Large intestine (tissue), 12 donors: ENCODE measurements at places on chromosomes 3 and 15. TPM values are rescaled to one million over a fixed set of nuclear protein-coding genes. Genes with fewer than 3 reads are reported as not detected.
A peak's percentile ranks its signal among the peaks of the same experiment; 100 is the strongest.

DNA sequence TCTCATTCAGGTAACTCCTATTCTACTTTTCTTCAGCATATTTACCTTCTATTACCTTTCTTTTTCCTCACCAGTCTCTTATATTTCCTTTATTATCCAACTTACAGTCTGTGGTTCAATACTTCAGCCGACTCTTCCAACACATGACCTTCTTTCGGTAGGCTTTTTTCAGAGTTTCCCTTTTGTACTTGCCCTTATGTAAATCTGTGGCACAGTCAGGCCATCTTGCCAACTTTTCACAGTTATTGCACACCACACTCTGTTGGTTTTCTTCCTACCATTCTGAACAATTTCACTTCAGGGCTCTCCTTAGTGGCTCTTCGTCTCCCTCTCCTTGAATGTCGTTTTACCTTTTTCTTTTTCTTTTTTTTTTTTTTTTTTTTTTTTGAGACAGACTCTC, 427.8 kb downstream of the LPP start:
- no peak for DNase-seq
- no peaks in the 10 kb centered on the region for H3K4me1 ChIP-seq
- no peak overlapping the region for H3K4me3 ChIP-seq
- peaks cover 1% of the 10 kb centered on the region for H3K36me3 ChIP-seq
- no peaks in the 10 kb centered on the region for H3K27me3 ChIP-seq
- no peak overlapping the region for H3K27ac ChIP-seq

GRCh38 chr3:62659660-62660059, 215.6 kb downstream of the CADPS start:
- DNase-seq = no peak
- H3K27me3 ChIP-seq = no peaks in the 10 kb centered on the region
- H3K27ac ChIP-seq = no peak overlapping the region

DNA sequence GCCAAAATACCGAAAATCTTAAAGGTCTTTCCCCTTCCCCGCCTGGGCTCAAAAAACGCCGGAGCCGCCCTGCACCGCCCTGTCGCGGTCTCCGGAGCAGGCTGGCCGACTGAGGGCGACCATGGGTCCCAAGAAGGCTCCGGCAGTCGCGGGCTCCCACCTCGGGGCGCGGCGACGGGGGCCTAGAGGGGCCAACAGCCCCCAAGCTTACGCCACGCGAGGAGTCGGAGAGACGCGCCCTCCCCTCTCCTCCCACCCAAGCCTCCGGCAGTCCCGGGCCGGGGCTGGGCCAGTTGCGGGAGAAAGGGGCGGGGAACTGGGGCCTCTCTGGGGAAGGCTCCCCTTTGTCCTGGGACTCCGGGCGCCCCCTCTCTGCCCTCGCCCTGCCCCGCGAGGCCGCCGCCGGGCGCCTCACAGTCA, 69.2 kb downstream of the GOLGA8B start:
- DNase-seq = peak; percentile 30
- peak overlapping the region; percentile 55 for H3K4me3 ChIP-seq
- H3K4me1 ChIP-seq = peaks cover 2% of the 10 kb centered on the region
- no peak overlapping the region for H3K27ac ChIP-seq
- H3K36me3 ChIP-seq = no peaks in the 10 kb centered on the region

Gene ST6GAL1
- 126 TPM for polyA plus RNA-seq

Gene SHC4
- polyA plus RNA-seq = 1.7 TPM

- H3K4me3 ChIP-seq = no peak overlapping the region
- H3K36me3 ChIP-seq = no peaks in the 10 kb centered on the region
- no peak for DNase-seq
- no peaks in the 10 kb centered on the region for H3K4me1 ChIP-seq
- H3K27ac ChIP-seq = no peak overlapping the region
Measured at GRCh38 chr15:75095594-75095993, 72.2 kb downstream of the PPCDC start.

- no peak for DNase-seq
- H3K36me3 ChIP-seq = no peaks in the 10 kb centered on the region
- no peak overlapping the region for H3K27ac ChIP-seq
- no peaks in the 10 kb centered on the region for H3K4me1 ChIP-seq
- H3K27me3 ChIP-seq = no peaks in the 10 kb centered on the region
- H3K4me3 ChIP-seq = no peak overlapping the region
Measured at GRCh38 chr3:13519006-13519791, 29.7 kb upstream of the FBLN2 start.

DNA sequence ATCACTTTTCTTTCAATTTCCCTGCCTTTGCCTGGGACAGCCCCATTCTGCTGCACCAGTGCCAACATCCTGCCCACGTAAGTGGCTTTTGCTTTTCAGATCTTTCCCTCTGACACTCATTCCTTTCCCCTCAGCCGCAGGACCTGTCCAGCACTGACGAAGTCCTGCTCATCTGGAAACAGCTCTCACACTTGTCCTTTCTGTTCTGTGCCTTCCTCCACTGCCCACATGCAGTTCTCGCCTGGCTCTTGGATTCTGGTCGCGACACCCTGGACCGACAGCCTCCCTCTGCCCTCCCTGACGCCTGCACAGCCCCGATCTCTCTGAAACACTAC, 99.7 kb downstream of the ADCY5 start:
- no peaks in the 10 kb centered on the region for H3K27me3 ChIP-seq
- DNase-seq = no peak
- no peaks in the 10 kb centered on the region for H3K4me1 ChIP-seq
- no peak overlapping the region for H3K4me3 ChIP-seq
- H3K36me3 ChIP-seq = no peaks in the 10 kb centered on the region

DNA sequence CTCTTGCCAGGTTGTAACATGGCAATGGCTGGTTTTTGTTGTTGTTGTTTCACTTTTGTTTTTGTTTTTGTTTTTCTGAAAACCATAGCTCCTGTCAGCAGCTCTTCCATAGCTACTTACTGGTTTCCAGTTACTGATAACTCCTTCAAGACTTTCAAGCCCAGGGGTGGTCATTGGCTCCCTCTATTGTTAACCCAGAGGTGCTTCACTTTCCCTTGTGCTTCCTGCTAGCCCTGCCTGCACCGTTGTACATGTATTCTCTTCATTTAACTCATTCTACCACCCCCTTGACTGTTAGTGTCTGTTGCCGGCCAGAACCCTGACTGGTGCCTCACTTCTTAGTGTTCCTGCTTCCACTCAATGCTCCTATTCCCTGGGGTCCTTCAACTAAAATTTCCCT, 4.2 kb upstream of the TRAT1 start:
- H3K4me1 ChIP-seq = no peaks in the 10 kb centered on the region
- no peak overlapping the region for H3K27ac ChIP-seq

- H3K4me1 ChIP-seq = no peaks in the 10 kb centered on the region
- H3K27ac ChIP-seq = no peak overlapping the region
- H3K4me3 ChIP-seq = no peak overlapping the region
Measured at GRCh38 chr3:146078031-146078430, 83.0 kb downstream of the PLOD2 start.

- no peaks in the 10 kb centered on the region for H3K27me3 ChIP-seq
- H3K4me1 ChIP-seq = no peaks in the 10 kb centered on the region
- DNase-seq = no peak
Measured at GRCh38 chr3:179702271-179702947, 49.6 kb downstream of the USP13 start.

Gene CCDC54
- 0.04 TPM for polyA plus RNA-seq

DNA sequence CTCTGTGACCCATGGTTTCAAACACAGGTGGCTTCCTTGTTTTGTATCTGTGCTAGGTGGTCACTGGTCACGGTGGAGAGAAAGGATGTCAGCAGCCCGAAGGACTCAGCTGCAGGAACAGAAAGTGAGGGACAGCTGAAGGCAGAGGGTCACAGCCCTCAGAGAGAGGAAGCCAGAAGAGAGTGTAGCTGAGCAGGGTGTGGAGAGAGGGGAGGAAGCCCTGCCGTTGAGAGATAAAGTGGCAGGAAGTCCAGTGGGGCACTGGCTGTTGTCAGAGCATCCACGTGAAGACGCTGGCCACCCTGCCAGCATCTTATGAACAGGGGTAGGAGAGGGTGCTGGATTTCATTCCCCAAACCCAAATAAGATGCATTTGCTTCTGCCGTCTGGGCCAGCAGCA, 36.9 kb downstream of the LIMD1 start:
- H3K4me1 ChIP-seq = no peaks in the 10 kb centered on the region
- no peak overlapping the region for H3K4me3 ChIP-seq
- DNase-seq = no peak
- H3K27me3 ChIP-seq = no peaks in the 10 kb centered on the region
- H3K36me3 ChIP-seq = peaks cover 8% of the 10 kb centered on the region

GRCh38 chr3:98811048-98811447, 47.9 kb downstream of the ST3GAL6 start:
- no peak for DNase-seq
- H3K36me3 ChIP-seq = peaks cover 17% of the 10 kb centered on the region
- peaks cover 6% of the 10 kb centered on the region for H3K4me1 ChIP-seq
- no peak overlapping the region for H3K4me3 ChIP-seq
- no peak overlapping the region for H3K27ac ChIP-seq

Gene TGM4
- 0.04 TPM for polyA plus RNA-seq

DNA sequence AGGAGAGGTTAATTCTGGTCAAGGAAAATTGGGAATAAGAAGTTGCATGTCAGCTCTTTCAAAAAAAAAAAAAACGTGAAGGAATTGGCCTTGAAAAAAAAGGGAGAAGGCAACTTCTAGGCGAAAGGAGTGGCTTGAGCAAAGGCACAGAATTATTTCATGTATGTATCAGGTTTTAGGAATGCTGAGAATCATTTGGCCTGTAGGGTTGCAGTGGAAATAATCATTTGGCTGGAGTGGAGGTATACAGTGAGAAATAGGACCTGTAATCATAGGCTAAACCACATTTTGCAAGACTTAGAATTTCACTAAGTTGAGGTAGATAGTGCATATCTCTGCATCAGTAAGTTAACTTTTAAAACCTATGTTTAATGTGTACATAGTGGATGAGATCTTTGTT, 54.9 kb downstream of the EPHA6 start:
- H3K4me1 ChIP-seq = no peaks in the 10 kb centered on the region
- H3K36me3 ChIP-seq = no peaks in the 10 kb centered on the region
- H3K4me3 ChIP-seq = no peak overlapping the region
- DNase-seq = no peak
- H3K27me3 ChIP-seq = no peaks in the 10 kb centered on the region
- H3K27ac ChIP-seq = no peak overlapping the region

DNA sequence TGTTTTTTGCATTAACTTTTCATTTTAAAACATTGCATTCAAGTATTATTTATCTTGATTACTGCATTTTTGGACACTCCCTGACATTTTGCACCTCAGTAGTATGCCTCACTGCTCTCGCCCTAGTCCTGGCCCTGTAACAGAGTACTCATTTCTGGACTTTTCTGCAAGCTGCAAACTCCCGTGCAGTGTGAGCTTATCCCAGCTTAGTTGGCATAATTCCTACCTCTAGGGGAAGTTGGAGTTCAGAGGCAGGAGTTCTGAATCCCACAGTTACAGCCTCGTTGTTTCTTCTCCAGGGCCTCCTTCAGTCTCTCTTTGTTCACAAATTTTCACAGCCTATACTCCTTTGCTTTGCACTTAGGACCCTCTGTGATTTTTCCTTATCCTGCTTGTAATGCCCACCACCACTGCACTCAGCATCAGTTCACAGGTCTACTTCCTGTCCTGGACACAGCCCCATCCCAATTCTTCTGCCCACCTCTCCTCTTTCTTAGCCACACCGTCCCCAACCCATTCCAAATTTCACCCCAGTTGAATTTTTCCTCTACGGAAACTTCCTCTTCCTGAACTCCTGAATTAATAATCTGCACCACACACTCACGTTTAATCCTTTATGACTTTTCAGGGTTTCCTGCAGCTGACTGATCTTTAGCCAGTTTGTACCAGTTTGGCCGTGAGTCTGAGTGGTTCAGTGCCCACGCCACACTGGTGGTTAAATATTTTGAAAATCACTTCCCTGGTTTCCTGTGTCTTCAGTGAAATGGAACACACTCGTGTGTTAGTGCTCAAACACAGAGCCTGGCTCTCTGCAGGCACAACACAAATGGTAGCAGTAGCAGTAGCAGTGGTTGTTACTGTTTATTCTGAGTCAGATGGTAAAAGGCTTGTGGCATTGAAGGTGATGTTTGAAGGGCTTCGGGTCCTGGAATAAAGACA, 6.3 kb upstream of the CTSH start:
- H3K36me3 ChIP-seq = no peaks in the 10 kb centered on the region
- H3K27ac ChIP-seq = peak overlapping the region; percentile 27
